ENCODE measurements at places on chromosomes 13 and 19.

DNA sequence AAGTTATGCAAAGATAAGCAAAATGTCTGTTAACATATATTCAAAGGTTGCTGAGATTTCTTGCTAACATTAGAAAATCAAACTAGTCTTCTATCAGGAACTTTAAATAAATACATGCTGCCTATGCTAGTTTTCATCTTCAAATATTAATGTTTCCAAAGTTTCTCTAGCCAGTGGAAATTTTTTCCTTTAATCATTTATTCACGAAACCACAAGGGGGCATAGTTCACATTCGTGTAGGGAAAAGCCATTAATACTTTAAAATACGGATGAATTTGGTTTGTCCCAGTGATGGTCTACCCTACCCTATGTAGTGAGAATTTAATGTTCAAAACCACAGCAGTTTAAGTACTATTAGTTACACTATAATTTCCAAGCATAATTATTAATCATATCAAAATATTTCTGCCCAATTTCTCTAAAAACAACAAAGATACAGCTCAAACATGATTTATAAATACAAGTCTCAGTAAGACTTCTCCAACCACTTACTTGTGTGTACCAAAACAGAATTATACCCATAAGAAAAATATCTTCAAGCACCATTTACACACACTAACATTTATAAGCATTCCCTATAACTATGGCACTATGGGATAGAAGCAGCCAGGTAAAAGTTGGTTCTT lies 16.2 kb downstream of the NUFIP1 start:
- no peak for DNase-seq

- no peak for DNase-seq
Measured at GRCh38 chr19:6501740-6502648, at the start of gene TUBB4A. TUBB4A (minus strand) TSS chr19:6502309; CDS start chr19:6502212, 97 bp downstream.

DNA sequence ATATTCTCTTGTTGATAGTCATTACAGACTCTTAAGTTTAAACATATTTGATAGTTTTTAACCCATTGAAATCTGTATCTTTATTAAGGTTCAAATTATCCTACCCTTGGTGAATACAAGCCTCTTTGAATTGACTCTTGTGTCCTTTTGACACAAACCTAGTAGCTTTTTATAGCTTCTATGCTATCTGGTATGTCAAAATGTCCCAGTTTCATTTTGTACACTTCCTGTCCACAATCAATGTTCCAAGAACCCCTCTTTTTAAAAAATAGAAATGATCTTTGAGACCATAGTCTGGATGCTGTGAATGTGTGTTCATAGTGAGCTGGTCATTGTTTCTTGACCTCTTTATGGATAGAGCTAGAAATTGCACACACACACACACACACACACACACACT lies 39.2 kb upstream of the FGF14 start:
- DNase-seq = no peak

GRCh38 chr19:3578390-3578789 lies 5.6 kb downstream of the HMG20B start:
- no peak for DNase-seq

- no peak for DNase-seq
Measured at GRCh38 chr13:80778297-80778696, 437.4 kb upstream of the SPRY2 start.

- DNase-seq = no peak
Measured at GRCh38 chr13:111474136-111475002, 153.9 kb downstream of the TEX29 start.

DNA sequence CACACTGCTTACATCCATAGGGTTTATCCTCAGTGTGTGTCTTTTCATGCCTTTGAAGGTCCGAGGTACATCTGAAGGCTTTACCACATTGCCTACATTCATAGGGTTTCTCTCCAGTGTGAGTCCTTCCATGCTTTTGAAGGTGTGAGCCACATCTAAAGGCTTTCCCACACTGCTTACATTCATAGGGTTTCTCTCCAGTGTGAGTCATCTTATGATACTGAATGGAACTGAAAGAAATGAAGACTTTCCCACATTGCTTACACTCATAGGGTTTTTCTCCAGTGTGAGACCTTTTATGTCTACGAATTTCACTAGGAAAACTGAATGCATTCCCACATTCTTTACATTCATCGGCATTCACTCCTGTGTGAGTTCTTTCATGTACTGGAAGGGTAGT lies 7.1 kb downstream of the ZNF20 start:
- DNase-seq = no peak

DNA sequence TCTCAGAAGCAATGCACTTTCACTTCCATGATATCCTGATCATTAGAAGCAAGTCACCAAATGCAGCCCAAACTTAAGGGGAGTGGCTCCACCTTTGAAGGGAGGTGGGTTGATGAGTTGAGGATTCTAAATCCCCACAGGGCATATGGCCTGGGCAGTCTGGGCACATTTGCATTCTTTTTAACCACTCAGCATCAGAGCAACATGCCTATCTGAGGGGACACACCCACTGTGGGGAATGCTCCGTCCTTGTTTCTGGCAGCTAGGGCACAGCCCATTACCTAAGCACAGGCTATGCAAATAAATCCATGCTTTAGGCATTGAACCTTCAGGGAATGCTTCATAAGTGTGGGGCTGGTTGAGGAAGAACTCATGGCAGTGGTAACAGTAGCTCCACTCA lies 12.3 kb upstream of the SACS start:
- no peak for DNase-seq

DNA sequence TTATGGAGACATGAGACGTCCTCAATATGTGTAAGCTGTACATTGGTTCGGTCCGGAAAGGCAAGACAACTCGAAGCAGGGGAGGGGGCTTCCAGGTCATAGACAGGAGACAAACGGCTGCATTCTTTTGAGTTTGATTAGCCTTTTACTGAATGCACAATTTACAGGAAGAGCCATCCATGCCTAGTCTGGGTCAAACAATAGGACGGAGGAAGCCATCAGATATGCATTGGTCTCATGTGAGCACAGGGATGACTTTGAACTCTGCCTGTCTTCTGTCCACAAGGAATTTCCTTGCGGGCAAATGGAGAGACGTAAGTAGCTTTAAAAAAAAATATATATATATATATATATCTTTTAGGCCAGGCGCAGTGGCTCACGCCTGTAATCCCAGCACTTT lies 1.9 kb upstream of the CCNP start:
- no peak for DNase-seq

DNA sequence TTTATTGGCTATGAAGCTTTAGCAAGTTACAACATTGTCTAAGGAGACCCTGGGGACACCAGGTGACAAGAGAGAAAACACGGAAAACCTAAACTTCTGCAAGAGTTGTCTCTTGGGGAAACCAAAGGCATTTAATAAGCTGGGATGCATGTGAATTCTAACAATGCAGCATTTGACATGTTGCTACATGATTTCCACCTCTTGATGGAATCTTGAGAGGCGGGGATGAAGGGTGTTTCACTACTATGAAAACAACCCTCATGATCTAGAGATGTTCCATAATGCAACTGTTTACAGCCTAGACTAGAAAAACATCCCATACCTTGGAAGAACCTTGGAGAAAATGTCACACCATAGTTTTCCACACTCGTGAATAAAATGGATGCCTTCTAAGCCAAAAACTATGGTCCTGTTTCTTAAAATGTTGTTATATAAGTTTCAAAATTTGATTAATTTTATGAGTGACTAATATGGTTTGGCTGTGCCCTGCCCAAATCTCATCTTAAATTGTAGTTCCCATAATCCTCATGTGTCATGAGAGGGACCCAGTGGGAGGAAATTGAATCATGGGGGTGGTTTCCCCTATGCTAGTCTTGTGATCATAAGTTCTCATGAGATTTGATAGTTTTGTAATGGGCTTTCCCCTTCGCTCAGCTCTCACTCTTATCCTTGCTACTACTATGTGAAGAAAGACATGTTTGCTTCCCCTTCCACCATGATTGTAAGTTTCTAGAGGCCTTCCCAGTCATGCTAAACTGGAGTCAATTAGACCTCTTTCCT lies 164.6 kb downstream of the TNFSF13B start:
- DNase-seq = no peak

- no peak for DNase-seq
Measured at GRCh38 chr13:71867131-71867814, at the start of gene DACH1. DACH1 (minus strand) TSS chr13:71867204.

- no peak for DNase-seq
Measured at GRCh38 chr19:7618771-7619510, 10.4 kb downstream of the XAB2 start.

DNA sequence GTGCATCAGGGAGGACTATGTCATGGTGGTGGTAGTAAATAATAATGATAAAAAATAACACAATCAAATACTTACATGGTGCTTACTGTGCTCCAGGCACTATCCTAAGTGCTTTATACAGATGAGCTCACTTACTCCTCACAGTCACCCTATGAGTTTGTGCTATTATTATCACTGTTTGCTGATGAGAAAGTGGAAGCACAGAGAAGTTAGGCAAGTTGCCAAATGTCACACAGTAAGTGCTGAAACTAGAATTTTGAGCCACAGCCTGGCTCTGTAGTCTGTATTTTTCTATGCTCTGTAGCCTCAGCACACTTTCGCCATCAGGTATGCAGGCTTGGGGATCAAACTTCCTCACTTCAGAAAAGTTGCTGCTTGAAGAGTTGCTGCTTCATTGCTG lies 46.6 kb downstream of the HTR2A start:
- no peak for DNase-seq

DNA sequence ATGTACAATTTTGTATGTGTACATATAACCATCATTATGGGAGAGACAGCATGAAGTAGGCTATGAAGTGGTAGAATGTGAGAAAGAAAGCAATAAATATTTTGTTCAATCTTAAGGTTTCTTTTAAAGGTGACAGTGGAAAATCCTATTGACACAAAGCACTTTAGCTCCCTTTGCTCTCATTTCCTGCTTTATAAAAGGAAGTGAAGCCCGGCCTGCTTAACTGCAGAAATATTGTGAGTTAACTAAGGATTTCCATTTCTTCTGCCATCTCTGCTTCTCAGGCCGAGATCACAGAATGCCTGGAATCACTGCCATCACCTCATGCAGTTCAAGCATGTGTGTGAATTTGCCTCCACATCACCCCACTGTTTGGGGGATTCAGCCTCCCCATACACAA lies 83.5 kb downstream of the FRY start:
- no peak for DNase-seq

GRCh38 chr13:29991343-29991742 lies 140.9 kb upstream of the UBL3 start:
- DNase-seq = no peak

GRCh38 chr19:40907968-40908735 lies 26.1 kb upstream of the CYP2A7 start:
- DNase-seq = no peak

GRCh38 chr19:50387176-50387867 lies 3.2 kb downstream of the POLD1 start:
- DNase-seq = no peak

DNA sequence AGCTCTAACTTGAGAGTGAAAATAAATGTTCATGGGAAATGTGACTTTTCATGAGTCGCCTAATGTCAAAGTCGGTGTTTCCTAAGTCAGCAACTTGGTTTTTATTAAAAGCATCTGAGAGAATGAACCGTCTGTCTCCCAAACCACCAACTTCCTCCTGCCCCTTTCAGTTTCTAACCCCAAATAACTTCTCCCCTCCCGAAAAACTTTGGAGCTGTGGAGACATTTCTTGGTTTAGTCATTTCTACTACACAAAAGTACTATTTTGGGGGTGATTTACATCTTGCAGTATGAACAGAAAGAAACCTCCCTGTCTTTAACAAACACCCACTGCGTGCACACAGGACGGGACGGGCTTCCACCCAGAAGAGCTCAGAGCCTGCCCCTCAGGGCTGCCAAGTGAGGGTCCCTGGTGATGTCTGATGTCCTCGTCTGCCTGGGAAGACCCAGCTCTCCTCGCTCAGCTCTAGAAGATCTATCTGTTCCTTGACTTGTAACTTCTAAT lies 65.0 kb downstream of the RASA3 start:
- no peak for DNase-seq

GRCh38 chr19:48487948-48488347 lies 18.8 kb downstream of the CYTH2 start:
- no peak for DNase-seq

DNA sequence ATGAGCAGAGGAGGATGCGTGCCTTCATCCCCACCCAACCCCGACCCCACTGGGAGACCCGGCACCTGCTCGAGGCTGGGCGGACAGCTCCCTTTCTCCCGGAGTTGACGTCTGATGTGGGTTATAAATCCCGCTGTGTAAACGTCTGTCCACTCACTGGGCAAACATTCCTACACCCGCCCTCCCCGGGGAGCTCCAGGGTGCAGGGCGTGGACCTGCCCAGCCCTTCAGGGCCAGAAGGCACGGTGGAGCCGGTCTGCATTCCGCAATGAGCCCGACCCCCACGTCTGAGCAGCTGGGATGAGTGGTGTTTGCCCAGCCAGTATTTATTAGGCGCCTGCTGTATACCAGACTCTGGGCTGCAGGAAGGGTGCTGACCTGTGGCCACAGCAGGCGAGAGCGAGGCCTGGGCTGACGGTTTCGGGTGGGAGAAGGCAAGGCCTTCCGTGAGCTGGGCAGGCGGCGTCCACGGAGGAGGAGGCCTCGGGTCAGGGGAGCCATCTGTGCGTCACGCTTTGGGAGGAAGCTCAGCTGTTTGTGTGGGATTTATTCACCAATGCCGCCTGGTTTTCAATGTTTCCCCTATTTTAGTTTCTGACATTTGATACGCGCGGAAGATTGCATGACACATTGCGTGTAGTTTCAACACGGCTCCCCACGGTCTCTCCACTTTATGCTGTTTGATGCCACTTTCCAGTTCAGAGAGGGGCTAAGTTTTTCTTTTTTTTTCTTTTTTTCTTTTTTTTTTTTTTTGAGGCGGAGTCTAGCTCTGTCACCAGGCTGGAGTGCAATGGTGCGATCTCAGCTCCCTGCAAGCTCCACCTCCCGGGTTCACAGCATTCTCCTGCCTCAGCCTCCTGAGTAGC lies 2.0 kb downstream of the MISP start:
- peak; percentile 82 for DNase-seq

DNA sequence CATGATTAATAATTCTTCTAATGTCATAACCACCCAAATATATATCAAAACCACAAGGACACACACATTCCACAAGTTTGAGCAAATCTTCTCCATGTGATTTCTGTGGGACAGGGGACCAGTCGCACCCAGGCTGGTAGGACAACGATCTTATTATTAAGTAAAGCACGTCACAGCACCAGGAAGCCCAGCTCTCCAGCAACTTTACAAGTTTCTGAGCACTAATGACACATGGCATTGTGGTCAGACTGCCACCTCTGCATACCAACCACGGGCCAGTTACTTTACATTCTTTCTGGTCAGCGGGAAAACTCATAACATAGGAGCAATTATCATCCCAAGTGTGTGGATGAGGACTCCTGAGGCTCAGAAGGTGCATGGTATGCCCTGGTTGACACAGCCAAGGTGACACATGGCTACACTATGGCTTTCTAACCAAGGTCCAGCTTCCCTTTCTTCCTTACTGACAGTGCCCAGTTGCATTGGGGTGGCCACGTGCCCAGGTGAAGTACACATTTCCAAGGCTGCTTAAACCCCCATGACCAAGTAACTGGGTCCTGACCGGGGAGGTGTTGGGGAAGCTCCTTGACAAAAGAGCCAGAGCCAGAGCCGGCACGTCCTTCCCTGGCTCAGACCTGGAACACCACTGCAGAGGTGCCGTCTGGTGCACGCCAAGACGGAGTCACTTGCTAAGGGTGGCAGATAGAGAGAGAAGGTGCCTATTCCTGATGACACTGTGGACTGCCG lies 27.4 kb downstream of the LATS2 start:
- DNase-seq = peak; percentile 67

Measured in sigmoid colon (tissue), 7 donors.